H54 (cell line): ENCODE measurements at places on chromosomes 1 and 21.

- DNase-seq = no peak
These were observed 38.2 kb upstream of the WASF2 start for GRCh38 chr1:27527890-27528817.

DNA sequence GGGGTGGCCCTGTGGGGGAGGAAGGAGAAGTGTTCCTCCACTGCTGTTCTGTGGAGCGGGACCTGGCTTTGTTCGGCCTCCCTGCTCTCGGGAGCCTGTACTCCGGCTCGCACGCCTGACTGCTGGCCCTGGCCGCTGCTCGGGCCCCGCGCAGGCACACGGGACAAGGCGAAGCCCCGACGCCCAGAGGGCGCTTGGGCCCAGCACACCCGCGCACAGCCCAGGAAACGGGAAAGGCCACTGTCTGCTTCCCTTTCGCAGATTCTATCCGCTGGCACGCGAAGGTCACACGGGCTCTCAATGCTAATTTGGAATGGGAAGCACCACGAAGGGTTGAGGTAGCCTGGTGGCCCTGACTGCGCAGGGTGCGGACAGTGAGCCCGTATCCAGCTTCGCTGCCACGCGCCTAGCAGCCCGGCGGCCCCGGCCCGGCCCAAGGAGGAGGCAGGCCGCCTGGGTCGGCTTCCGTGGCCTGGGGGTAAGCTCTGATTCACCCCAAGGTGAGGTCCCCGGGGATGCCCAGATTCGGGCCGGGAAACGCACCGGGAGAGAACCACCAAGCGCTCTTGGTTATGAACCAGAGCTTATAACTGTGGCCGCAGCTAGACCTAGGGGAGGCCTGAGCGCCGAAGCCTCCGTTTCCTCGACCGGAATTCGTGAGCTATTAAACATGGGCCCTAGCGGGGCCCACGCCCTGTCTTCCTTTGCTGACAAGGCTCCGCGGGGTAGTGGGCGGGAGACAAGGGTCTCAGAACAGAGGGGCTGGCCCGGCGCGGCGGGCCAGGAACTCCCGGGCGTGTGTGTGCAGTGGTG lies 19.7 kb upstream of the TBX15 start:
- DNase-seq = no peak

GRCh38 chr1:107739201-107739600 lies 225.8 kb downstream of the VAV3 start:
- DNase-seq = no peak

- no peak for DNase-seq
These were observed 853.9 kb downstream of the KCNT2 start for GRCh38 chr1:195754303-195754702.

DNA sequence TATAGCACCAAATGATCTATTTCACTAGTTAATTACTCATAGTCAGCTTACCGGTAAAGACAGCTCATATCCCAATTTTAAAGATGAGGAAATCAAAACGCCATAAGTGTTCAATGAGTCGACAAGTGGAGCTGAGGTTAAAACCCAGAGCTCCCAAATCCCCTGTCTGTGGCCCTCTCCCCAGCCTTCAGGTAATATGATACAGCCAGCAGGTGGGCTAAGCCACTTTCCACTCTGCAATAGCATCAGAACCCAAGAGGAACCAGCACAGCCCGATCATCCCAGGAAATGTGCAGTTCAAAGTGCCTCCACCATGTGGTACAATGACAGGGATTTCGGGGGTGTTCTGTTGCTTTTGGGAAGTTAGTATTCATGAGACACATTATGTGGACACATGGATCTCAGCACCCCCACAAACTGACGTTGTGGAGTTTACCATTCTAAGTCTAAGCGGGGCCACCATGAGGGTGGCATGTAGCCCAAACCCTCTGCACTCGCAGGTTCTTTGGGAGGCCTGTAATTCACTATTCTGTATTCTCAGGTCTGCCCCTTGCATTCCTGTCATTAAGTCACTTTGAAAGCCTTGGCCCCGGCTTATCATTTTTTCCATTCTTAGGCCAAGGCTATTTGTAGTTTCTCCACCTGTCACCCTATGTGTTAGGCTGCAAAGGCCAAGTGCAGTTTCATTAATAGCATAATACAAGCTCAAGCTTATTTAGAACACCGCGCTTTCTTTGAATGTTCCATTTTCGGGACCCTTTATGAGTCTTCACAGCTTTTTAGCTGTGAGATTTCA lies 26.3 kb upstream of the ACTN2 start:
- DNase-seq = no peak

DNA sequence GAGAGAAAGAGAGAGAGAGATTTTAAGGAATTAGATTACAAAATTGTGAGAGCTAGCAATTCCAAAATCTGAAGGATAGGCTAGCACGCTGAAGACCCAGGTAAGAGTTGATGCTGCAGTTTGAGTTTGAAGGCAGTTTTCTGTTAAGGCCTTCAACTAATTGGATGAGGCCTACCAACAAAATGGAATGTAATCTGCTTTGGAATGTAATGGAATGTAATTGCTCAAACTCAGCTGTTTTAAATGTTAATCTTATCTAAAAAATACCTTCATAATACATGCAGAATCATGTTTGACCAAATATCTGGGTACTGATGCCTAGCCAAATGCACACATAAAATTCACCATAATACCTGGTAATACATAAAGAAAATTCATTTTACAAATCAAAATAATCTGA lies 976.1 kb downstream of the LTN1 start:
- no peak for DNase-seq
